HFF-Myc (cell line): ENCODE measurements at places on chromosomes 1 and 21.

DNA sequence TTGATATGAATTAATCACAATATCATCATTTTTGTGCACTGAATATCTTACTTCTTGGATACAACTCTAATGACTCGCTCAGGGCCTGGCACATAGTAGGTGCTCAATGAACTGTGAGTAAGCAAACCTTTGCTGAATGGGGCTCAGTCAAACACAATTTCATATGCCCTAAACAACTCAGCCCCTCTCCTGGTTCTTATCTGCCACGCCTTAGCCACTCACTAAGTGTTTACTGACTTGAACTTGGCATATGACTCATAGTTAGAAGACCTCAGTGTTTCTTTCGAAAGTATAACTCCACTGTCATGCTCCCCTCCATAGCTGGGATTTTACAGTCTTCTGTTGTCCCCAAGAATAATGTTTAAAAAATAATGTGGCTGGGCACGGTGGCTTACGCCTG lies 4.8 kb upstream of the IFNLR1 start:
- no peak for DNase-seq

- no peak for DNase-seq
Observed at GRCh38 chr1:102098081-102098480, 101.4 kb upstream of the OLFM3 start.

GRCh38 chr1:205319081-205320018 lies 2.2 kb downstream of the NUAK2 start:
- peak; percentile 26 for DNase-seq

DNA sequence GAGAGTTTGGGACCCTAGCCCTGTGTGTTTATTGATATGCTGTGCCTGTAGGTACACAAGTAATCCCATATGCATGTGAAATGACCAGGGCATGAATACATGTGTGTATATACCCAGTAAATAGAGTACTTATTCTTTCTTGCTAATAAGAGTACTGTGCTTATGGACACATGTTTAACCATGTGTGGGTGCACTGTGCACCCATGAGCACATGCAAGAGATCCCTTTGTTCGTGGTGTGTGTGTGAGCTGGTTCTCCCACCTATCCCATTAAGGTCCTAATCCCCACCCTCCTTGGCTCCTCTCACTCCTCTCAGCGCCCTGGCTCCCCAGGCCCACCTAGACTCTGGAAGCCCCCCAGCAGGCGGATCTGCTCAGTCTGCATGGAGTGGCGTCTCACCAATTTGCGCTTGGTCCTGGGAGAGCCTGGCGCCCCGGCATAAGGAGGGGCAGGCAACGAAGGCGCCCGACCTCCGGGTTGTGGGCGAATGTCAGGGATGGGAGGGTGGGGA lies 2.2 kb upstream of the LIX1L start:
- DNase-seq: no peak

GRCh38 chr1:229836324-229836723 lies 210.3 kb downstream of the URB2 start:
- no peak for DNase-seq

- DNase-seq: no peak
Observed at GRCh38 chr1:14659913-14660312, 61.4 kb downstream of the KAZN start.

- no peak for DNase-seq
Observed at GRCh38 chr21:42236014-42236413, 17.1 kb downstream of the ABCG1 start.

GRCh38 chr1:159172614-159173291 lies 1.3 kb downstream of the CADM3 start:
- DNase-seq: no peak

DNA sequence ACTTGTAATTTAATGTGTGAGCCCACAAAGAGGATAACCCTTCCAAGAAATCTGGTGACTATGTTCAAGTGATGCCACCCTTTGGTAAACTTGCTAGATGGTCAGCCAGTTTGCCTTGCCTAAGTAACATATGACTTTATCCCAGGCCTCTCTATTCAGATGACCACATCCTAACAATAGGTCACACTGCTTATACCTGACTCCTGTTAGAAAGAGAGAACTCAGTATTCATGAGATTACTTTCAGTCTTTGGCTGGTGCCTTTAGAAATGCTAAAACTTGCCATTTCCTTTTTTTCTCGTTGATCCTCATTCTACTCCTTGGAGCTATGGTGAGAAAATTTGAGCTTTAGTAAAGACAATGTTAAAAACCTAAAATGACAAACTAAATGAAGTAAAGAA lies 28.5 kb upstream of the SERBP1 start:
- no peak for DNase-seq

DNA sequence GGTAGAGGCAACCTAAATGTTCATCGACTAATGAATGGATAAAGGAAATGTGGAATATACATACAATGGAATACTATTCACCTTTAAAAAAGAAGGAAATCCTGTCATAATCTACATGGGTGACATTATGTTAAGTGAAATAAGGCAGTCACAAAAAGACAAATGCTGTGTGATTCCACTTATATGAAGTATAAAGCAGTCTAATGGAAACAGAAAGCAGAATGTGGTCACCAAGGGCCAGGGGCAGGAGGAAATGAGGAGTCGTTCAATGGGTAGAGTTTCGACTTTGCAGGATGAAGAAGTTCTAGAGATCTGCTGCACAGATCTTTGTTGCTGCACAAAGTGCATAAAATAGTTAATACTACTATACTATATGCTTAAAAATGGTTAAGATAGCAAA lies 7.8 kb downstream of the DIPK1A start:
- no peak for DNase-seq

DNA sequence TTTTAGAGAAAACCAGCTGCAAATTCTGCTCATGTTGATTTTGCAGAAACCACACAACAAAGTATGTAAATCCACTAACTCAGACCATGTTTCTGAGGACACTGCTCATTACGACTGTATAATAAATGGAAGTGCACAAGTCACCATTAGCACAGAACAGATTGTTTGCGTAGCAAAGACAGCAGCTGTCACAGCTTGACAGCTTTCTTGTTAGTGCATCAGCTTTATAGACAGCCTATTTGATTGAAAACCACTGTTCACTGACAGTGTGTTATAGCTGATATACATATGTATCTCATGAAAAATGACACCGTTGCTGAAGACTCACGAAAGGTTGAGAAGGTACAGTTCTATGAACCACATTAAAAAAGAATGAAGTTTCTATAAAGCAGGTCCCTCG lies 560.2 kb upstream of the ZRANB2 start:
- no peak for DNase-seq

- no peak for DNase-seq
Observed at GRCh38 chr1:206636671-206637070, 1.3 kb downstream of the DYRK3 start.

DNA sequence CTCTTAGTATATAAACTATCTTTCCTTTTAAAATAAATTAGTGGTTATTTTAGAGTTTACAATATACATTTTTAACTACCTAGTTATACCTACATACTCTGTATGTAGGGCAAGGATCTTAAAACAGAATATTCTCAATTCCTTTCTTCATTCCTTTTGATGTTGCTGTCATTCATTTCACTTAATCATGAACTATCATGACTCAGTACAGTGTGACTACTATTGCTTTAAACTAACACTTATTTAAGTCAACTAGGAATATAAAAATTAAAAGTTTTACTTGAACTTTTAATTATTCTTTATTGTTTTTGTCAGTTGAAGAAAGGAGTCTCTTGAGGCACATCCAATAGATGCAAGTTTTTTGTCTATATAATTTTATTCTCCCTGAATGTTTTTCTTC lies 726.4 kb downstream of the BRINP3 start:
- no peak for DNase-seq

- no peak for DNase-seq
Observed at GRCh38 chr21:32184485-32184884, 94.4 kb downstream of the MIS18A start.

DNA sequence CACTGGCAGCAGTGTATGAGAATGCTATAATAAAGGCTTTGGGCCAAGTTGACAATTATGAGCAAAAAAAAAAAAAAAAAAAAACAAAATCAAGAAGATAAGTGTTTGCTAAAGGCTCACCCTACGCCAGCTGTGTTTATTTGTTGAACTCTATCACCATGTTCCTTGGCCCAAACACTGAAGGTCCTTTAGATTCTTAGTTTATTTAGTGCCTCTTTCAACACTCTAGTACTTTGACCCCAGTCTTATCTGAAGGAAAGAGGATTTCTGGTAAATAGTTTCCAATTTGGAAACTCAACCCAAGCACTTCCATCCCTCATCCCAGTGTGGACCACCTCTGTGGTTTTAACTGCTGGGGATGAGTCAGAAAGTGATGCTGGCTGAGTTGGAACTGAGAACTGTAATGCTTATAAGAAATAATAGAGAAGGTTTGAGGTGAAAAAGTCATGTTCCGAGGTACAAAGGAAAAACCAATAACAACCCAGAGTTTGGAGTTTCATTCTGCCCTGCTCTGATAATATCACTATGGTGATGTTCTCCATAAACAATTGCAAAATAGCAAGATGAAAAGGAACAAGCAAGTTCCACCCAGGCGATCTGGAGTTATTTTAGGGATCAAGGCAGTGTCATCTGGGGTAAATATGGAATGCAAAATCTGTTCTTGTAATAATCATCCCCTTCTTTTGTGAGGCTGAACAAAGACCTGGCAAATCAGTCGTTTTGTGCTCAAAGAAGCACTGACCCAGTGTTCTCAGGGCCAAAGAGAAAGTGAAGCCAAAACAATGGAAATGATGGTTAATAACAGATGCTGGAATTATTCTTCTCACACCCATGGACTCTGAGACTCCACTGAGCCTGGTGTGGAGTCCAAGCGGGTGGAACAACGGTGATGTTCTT lies 19.7 kb upstream of the CAPZB start:
- no peak for DNase-seq

DNA sequence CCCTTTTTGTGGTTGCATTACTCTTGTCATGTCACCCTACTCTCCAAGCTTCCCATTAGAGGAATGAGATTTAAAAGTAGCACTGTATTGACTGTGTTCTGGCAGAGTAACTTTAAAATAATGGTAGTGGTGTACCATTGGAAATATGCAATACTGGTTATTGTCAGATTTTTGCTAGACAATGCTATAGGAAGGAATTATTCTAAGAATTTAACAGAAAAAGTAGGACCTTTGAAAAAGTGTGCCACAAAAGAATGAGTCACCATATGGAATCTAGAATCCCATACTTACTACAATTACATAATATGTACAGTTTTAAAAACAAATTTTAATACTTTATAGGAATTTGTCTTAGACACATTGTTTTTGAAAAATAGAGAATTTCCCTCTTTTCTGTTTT lies 13.8 kb downstream of the MIER1 start:
- no peak for DNase-seq

DNA sequence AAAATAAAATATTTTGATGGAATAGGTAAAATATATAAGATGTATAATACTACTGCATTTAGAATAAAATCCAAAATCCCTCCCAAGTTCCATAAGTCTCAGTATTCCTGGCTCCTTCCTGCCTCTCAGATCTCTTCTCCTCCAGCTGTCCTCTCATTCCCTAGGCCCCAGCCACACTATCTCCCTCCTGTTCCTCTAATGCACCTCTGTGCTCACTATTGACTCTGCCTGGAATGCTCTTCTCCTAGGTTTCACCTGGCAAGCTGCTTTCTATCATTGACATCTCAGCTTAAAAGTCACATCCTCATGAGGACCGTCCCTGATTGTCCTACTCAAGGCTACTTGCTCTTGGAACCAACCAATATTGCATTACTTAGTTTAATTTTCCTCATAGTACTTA lies 7.2 kb downstream of the NME7 start:
- DNase-seq: no peak

DNA sequence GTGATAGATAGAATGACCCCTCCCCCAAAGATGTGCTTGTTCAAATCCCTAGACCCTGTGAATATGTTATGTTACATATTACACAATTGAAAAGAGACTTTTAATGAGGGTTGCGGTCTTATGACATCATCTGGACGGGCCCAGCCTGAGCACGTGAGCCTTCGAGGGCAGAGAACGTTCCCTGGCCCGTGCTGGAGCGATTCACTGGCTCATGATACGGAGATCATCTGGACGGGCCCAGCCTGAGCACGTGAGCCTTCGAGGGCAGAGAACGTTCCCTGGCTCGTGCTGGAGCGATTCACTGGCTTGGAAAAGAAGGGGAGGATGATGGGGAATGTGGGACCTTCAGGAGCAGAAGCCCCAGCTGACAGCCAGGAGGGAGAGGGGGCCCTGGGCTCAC lies 34.4 kb upstream of the COL18A1 start:
- no peak for DNase-seq

- DNase-seq: no peak
Observed at GRCh38 chr21:21845901-21846300, 847.7 kb downstream of the NCAM2 start.

DNA sequence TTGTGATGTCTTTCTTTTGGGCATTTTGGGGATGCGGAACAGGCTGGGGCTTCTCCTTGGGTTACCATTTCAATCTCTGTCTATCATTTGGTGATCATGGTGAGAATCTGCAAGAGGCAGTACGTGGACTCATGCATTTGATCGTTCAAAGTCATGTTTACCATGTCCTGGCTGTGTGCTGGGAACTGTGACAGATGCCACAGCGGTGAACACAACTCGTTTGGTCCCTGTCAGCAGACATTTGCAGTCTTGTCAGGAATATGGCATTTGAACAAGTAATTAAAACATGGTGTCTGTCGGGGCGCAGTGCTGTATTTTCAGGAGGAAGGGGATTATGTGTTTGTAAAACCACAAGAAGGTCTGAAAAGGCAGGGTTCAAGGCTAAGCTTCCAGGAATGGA lies 103.3 kb upstream of the IGSF21 start:
- no peak for DNase-seq

GRCh38 chr21:34363733-34364132 lies at the start of gene KCNE2:
Gene KCNE2, plus strand, starts transcription at chr21:34364006. Its CDS starts 6,473 bp downstream, at chr21:34370479.
- DNase-seq: no peak

DNA sequence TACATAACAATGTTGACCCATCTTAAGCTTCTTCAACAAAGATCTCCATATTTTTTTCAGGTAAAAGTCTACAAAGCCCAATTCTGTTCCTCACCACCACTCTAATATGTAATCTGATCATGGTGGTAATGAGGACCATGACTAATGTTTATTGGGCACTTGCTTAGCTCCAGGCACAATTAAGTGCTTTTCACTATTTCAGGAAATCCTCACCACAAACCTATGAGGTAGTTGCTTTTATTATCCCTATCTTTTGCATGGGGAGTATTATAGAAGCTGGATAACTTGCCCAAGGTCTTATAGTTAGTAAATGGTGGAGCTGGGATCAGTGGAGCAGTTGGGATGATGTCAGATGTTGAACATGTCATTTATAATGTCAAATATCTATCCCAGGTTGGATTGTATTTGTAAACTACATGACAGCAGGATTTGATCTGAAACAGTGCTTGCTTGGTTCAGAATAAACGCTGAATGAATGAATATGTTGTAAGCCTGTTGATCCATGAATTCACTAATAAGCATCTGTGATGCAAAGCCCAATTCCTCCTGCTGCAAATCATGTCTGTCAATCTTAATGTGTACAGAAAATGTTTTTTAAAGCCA lies 283.3 kb upstream of the ST6GALNAC5 start:
- DNase-seq: no peak
